ENCODE measurements at places on chromosomes 1 and 21. TPM values are rescaled to one million over a fixed set of nuclear protein-coding genes. Genes with fewer than 3 reads are reported as not detected.

The ADAMTSL4 gene
- total RNA-seq = 71.5 TPM

The ITLN1 gene
- 3.5 TPM for total RNA-seq

The CD1C gene
- not detected for total RNA-seq

The NKAIN1 gene
- total RNA-seq = 0.35 TPM

The REN gene
- not detected for total RNA-seq

The DCST1 gene
- not detected for total RNA-seq
